ENCODE measurements at places on chromosomes 6 and 20. TPM values are rescaled to one million over a fixed set of nuclear protein-coding genes. Genes with fewer than 3 reads are reported as not detected.

COL9A3 gene
- total RNA-seq, result 0.57 TPM

FRK gene
- total RNA-seq, result 1.9 TPM

TREML1 gene
- not detected for total RNA-seq

ANKRD66 gene
- not detected for total RNA-seq
